ENCODE measurements at places on chromosomes 3 and 15.
A peak's percentile ranks its signal among the peaks of the same experiment; 100 is the strongest.

- no peaks in the 10 kb centered on the region for H3K36me3 ChIP-seq
- no peaks in the 10 kb centered on the region for H3K4me1 ChIP-seq
- DNase-seq = no peak
These were observed 37.3 kb upstream of the CACNA1D start for GRCh38 chr3:53457068-53457467.

GRCh38 chr3:3165241-3165640, 14.2 kb downstream of the CRBN start:
- no peak overlapping the region for H3K4me3 ChIP-seq
- no peaks in the 10 kb centered on the region for H3K4me1 ChIP-seq
- H3K27me3 ChIP-seq = no peaks in the 10 kb centered on the region
- H3K36me3 ChIP-seq = no peaks in the 10 kb centered on the region
- DNase-seq = no peak

DNA sequence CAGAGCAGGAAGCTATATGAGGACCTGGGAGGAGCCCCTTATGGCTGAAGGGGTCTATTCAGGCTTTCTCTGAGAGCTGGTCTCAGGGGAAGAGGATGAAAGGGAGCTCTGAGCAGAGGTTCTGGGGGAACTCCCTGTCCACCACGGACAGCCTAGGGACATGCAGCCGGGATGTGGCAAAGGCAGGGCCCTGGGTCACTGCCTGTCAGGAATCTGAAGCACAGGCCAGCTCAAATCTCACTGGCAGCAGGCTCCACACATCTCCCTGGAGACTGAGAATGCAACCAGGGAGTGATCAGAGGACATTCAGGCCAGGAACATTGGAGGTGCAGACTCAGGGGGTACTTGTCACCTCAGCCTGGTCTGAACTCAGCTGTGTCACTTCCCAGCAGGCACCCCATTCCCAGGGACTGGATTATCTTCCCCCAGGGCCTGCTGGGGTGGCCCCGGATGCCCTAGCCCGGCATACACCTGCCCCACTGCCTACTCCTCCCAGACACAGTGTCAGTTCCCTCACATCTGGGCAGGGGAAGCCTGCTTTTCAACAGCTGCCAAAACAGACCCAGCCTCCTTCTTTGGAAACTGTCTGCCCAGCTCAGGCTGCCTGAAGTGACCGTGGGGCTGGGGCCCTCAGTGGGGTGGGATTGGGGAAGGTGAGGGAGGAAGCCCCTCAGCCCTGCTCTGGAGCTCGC, 18.3 kb upstream of the SEMA3F start:
- DNase-seq = no peak
- H3K36me3 ChIP-seq = no peaks in the 10 kb centered on the region
- H3K4me1 ChIP-seq = no peaks in the 10 kb centered on the region
- no peak overlapping the region for H3K27ac ChIP-seq
- H3K4me3 ChIP-seq = no peak overlapping the region
- no peaks in the 10 kb centered on the region for H3K27me3 ChIP-seq

- H3K27ac ChIP-seq = no peak overlapping the region
- DNase-seq = no peak
- no peak overlapping the region for H3K4me3 ChIP-seq
- no peaks in the 10 kb centered on the region for H3K36me3 ChIP-seq
These were observed 91.7 kb downstream of the CEMIP start for GRCh38 chr15:80870893-80871292.

- DNase-seq = no peak
- no peak overlapping the region for H3K4me3 ChIP-seq
- H3K4me1 ChIP-seq = no peaks in the 10 kb centered on the region
- H3K36me3 ChIP-seq = no peaks in the 10 kb centered on the region
These were observed 306.8 kb downstream of the NTRK3 start for GRCh38 chr15:87949575-87950223.

DNA sequence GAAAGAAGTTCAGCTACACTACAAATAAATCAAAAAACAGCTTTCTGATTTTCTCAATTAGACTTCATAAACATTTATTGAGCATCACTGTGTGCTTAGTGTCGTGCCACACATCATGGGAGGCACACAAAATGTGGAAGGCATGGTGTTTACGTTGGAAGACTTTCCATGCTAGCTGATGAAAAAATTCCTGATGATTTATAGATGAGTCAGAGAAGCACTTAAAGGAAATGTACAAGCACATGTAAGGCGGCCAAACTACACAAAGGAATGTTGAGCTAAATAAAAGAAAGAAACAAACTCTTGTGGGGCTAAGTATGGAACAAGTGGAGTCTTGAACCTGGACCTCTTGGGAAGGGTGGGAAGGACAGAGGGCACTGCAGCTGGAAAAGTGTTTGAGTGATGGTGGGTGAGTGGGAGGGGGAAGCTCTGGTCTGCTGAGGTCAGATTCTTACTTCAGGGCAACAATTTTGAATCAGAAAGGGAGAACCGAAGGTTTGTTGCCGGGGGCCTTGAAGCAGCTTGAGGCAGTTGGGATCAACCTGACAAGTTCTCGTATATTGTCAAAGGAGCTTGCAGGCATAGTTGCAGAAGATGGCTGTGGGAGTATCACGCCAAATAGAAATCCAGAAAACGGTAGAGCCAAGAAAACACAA, 66.9 kb downstream of the FOXB1 start:
- H3K27ac ChIP-seq = no peak overlapping the region
- H3K27me3 ChIP-seq = no peaks in the 10 kb centered on the region
- H3K36me3 ChIP-seq = no peaks in the 10 kb centered on the region
- no peak for DNase-seq

GRCh38 chr3:190105876-190106275, 14.8 kb downstream of the P3H2 start:
- H3K36me3 ChIP-seq = no peaks in the 10 kb centered on the region
- no peaks in the 10 kb centered on the region for H3K4me1 ChIP-seq
- no peak for DNase-seq
- no peaks in the 10 kb centered on the region for H3K27me3 ChIP-seq
- H3K27ac ChIP-seq = no peak overlapping the region

DNA sequence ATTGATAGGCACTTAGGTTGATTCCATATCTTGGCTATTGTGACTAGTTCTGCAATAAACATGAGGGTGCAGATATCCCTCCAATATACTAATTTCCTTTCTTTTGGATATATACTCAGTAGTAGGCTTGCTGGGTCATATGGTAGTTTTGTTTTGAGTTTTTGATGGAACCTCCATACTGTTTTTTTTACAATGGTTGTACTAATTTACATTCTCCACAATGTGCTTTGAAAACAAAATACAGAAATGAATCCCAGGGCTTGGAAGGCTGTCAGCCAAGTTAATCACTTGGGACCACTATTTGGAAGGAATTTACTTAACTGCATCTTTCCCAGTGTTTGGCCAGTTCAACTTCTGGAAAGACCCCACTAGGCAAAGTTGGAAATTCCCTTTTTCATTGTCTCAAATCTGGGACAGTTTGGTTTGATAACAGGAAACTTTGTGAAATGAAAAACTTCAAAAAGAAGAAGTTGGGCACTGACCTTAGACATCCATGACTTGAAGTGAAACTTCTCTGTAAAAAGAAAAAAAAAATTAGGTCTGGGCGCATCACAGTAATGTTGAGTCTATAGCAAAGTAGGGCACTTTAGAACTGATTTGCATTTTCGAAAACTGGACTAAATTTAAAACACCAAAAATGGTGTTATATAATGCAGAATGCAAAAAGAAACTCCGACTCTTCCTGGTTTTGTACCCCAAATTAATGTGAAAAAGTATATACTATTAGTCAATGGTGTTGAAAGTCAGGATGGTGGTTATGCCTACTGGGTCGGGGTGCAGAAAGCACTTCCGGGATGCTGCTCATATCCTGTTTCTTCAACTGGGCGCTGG, 6.0 kb downstream of the CTSH start:
- H3K4me1 ChIP-seq = no peaks in the 10 kb centered on the region
- no peaks in the 10 kb centered on the region for H3K36me3 ChIP-seq
- H3K27ac ChIP-seq = peak overlapping the region; percentile 26

DNA sequence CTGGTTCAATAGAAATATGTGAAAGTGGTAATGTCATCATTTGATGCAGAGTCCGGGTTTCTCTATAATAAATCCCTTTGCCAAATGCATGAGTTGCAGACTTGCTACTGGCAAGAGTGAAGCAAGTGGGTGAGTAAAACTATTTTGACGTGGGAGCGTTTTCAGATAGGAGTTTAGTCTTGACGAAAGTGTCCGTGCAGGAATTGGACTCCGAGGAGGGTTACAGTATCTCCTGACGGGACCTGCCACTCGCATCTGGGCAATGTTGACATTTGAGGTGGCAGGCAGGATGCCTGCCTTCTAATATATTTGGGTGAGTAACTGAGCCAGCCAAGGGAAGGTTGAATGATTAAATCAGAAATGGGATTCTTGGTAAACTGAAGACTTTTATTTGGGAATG, 16.0 kb downstream of the CDV3 start:
- H3K27me3 ChIP-seq = no peaks in the 10 kb centered on the region
- H3K4me3 ChIP-seq = no peak overlapping the region
- peaks cover 3% of the 10 kb centered on the region for H3K4me1 ChIP-seq
- H3K36me3 ChIP-seq = no peaks in the 10 kb centered on the region
- no peak overlapping the region for H3K27ac ChIP-seq
- no peak for DNase-seq

- no peak overlapping the region for H3K27ac ChIP-seq
- no peaks in the 10 kb centered on the region for H3K27me3 ChIP-seq
- peak; percentile 29 for DNase-seq
- H3K4me3 ChIP-seq = no peak overlapping the region
These were observed 63.7 kb downstream of the DCLK3 start for GRCh38 chr3:36700537-36701248.

All from uterus (tissue), 4 donors.